ENCODE measurements at places on chromosomes 3 and 15.

DNA sequence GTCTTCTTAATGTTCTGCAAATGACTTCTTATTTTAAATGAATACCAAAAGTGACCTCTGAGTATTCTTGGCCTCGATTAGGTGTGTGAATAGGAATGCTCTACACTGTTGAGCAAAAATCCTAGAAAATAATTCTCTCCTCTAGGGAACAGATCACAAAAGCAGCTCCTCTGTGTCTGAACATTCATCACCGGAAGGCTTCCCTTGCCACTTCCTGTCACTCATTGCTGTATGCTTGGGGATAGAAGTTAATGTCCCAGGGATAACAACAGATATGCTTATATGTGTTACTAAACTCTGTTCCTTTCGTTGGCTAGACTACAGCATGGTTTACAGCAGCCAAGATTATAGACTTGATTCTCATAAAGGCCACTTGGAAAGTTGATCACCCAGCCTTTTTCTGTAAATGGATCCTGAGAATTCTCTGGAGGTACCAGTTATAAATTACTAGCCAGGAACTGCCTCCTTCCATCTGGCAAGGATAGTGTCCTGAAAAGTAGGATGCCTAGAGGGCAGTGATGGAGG lies 16.0 kb upstream of the PTX3 start:
- DNase-seq: no peak

DNA sequence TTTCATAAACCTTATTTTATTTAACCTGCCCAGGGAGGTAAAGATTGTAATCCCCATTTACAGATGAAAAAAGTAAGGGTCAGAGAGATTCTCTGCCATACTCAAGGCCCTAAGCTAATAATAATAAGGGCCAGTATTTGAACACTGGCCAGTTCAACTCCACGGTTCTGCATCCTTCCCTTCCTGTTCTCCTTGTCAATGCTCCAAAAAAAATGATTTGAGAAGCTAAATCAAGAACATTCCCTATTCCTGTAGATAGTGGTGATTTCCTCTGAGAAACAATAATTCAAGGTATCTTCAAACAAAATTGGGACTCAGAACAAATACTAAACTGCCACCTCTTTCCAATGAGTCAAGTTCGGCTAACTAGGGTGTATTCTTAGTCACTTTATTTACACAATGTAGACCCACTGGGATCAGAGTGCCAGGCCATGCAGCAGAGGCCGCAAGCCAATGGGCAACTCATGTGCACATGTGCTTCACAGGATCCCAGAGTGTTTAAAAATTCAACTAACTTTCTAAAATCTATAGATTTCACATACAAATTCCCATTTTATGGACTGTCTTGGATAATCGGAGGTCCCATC lies 459.6 kb upstream of the WNT5A start:
- DNase-seq: no peak

DNA sequence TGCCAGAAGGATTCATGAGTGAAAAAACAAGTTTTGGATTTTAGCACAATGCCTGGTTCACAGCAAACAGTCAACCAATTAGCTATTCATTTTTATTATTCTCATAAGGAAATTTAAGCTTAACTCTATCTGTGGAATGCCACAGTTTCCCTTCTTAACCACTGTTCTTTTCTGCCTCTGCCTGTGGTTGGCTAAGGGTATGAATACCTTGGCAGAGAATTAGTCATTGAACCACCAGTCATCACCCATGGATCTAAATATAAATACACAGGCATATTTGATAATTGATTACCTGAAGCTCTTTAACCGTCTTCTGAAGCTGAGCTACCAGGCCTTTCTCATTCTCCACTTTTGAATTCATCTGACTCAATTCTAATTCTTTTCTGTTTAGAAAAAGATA lies 79.9 kb downstream of the MYH15 start:
- no peak for DNase-seq

GRCh38 chr3:122727766-122728165 lies 47.1 kb downstream of the PARP14 start:
- no peak for DNase-seq

DNA sequence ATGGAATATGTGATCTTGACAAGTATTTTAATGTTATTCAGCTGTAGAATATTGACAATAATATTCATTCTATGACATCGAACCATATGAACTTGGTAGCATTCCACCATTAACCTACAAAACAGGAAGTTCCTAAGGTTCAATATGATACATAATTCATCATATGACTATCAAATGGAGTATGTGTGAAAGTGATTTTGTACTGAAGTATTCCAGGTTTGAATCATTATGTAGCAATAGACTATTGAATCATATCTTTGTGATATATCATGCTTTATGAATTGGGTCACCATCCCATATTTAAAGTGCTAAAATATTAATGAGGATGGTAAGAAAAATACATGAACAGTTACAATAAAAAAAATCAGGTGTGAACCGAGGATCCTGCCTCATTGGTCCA lies 95.1 kb downstream of the TP63 start:
- DNase-seq: no peak

GRCh38 chr15:53331328-53332190 lies 427.9 kb downstream of the WDR72 start:
- DNase-seq: no peak

All from LNCaP clone FGC (cell line).